ENCODE measurements at places on chromosomes 6 and 20.

DNA sequence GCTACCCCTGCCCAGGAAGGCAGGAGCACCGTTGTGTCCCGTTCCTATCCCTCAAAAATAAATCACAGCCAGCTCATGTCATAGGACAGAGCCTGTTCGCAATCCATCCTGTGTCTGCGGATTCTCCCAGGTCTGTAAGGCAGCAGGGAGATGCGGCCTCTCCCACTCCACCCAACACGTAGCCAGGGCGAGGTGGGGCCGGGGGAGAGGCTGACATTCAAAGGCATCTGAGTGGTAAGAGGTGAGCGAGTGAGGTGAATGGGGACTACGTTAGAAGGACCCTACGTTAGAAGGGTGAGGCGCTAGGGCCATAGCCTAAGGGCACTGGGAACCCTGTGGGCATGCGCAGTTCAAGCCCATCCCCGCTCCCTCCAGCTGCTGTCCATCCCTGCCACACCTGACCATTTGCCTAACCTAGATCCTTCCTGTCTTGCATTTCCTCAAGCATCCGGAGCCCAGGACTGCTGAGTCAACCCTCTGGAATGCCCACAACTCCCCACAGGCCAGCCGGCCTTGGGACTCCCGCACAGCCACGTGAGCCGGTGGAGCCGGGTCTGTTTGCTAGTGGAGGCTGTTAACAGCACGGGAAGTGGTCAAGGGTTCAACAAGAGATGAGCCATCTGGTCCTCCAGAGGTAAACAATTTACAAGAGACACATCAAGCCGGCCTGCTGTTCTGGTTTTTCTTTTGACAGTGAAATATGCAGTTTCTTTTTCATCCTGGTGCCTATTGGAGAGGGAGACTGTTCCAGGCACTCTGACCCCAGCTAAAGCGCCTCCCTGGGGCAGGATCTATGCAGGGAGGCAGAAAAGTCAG lies 45.9 kb downstream of the RIPOR3 start:
- peak; percentile 36 for DNase-seq

- DNase-seq: peak; percentile 67
Observed at GRCh38 chr6:6749702-6750491, 161.4 kb downstream of the LY86 start.

DNA sequence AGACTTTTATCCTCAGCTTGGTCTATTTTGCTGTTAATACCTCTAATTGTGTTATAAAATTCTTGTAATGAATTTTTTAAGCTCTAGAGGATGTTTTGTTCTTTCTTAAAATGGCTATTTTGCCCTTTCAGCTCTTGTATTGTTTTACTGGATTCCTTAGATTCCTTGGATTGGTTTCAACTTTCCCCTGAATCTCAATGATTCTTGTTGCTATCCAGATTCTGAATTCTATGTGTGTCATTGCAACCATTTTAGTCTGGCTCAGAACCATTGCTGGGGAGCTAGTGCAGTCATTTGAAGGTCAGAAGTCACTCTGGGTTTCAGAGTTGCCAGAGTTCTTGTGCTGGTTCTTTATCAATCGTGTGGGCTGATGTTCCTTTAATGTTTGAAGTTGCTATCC lies 37.1 kb downstream of the OTOR start:
- no peak for DNase-seq

- DNase-seq: no peak
Observed at GRCh38 chr6:150418827-150419594, 50.2 kb downstream of the IYD start.

- no peak for DNase-seq
Observed at GRCh38 chr20:34581341-34582184, 23.0 kb downstream of the MAP1LC3A start.

DNA sequence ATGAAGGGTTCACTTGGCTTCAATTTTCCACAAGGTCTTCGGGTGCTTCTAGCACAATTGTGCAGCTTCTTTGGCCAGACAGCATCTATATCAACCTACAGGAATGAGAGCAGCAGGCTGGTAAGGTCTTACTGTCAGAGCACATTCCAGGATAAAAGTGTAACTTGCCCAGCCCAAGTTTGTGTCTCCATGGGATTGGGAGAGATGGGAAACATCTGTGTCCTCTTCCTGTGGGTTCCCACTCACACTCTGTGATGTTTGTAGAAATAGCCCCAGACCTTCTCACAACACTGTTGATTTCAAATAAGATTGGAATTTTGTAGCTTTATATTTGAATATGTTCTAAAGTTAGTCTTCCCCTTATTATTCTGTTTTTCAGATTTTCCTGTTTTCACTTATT lies 83.4 kb upstream of the RGS17 start:
- DNase-seq: no peak

DNA sequence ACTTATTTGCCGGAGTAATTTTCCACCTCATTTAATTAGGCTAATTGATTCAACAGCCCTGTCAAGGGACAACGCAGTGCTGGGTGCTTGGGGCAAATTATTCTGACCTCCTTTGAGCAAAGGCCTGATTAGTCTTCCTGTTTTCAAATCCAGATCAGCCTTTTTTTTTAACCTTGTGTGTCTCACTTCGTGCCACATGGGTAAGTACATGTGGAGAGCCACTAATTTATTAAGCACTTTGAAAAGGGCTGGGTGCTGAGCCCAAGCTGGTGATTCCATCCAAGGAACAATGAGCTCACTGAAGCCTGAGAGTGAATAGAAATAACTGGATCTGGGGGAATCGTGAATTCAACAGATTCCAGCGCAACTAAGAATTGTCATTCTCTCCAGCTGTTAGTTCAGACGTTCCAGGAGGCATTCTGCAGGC lies 229.3 kb downstream of the CLIC5 start:
- DNase-seq: no peak

- DNase-seq: no peak
Observed at GRCh38 chr20:44264287-44264686, 17.2 kb downstream of the GDAP1L1 start.

- no peak for DNase-seq
Observed at GRCh38 chr6:38279963-38280588, 359.7 kb downstream of the BTBD9 start.

DNA sequence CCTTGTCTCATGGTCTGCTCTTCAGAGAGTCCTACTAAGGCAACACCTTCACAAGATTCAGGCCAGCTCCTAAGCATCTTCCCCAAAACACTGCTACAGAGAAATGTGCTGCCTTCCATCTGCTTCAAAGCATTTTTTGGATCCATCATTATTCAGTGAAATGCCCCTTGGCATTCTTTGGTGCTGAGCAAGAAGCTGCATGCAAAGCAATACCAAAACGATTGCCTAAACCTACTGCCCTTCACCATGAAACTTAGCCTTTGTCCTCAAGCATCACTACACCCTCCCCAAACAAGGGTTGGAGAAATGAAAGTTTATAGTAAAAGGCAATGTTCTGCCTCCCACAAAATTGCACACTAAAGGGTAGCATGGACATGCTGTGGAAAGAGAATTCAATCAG lies 93.5 kb downstream of the SNAP25 start:
- no peak for DNase-seq

DNA sequence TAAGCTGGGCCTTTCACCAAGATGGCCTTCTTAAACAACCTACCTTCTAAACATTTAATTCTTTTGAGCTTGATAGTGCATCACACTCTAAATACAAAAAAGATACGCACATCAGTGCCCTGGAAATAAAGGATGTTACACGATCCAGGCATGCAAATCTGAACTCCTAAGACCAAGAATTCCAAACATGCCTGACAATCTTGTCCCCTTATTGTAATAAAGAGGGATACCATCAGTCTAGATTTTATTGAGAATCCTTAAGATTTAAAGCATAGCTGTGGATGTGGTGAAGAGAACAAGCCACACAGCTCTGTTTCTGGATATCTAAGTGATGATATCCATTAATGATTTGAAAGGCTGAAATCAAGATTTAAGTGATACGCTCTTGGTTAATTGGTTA lies 13.0 kb downstream of the ZNF451 start:
- no peak for DNase-seq

- DNase-seq: no peak
Observed at GRCh38 chr6:113358063-113358583, 499.0 kb upstream of the MARCKS start.

DNA sequence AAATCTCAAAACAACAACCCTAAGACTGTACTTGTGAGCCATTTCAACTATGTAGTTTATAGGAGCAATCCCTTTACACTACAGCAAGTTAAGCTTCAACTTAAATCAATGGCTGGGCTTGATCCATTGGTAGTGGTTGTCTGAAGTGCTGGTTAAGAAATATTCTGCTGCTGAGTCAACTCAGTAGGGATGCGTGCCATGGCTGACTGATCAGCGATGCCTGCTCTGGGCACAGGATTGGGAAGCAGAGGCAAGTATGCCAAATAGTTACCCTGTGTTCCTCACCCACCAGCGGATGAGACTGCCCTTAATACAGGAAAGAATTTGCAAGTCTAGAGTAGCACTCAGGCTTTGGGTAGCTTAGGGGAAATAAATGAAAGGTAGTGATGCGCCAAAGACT lies 41.5 kb downstream of the GCM1 start:
- DNase-seq: no peak

DNA sequence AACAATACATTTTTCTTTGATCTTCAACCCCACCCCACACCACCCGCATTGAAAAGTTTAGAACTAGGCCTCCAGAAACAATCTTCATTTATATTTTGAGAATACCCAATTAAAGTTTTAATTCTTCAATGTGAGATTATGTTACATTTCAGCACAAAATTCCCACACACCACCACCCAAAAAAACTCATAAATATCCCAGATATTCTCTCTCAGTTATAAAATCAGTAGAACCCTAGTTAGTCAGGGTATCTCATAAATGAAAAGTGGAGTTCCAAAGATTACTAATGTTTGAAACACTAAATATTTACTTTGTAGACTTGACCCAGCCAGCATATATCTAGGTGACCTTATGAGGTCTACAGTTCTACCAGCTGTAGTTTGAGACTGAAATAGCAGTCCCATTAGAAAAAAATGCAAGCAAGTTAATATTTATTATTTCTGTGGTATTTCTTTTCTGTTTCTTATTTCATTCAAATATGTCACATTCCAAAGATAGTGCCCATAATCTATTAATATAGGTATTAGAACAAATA lies 371.0 kb downstream of the TENT5A start:
- DNase-seq: no peak

DNA sequence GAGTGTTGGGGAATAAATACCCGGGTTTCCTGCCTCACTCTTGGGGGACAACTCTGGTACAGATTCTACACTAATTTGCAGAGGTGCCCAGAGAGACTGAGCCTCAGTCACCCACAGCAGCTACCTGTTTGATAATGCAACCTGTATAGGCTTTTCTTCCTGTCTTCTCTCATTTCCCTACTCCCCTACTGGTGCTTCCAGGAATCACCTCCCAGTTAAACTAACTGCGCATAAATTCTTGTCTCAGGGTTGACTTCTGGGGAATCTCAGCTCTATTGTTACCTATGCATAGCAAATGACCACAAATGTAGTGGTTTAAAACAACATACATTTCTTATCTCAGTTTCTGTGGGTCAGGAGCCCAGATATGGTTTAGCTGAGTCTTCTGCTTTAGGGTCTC lies 11.3 kb downstream of the OCSTAMP start:
- DNase-seq: no peak

DNA sequence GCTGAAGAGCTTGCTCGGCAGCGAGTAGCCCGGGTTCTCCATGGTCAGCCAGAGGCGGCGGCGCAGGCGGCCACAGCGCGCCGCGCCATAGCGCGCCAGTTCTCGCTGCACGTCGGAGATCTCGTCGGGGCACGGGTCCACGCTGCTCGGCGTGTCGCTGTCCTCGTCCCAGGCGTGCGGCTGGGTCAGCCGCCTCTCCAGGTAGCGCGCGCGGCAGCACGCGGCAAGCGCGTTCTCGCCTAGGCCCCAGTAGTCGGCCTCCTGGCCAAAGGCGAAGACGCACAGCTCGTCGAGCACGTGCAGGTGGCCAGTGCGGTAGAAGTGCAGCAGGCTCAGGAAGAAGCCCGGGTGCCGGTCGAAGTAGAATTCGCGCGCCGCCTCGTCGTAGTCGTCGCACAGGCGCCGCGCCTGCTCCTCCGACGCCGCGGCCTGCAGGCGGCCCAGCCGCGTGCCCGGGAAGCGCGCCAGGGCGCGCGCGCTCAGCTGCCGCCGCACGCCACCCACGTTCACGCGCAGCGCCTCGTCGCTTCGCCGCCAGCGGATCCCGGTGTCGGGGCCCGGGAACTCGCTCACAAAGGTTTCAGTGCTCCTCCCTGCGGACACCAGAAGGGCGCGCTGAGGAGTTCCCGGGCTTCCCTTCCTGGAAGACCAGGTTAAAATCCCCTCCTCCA lies 2.7 kb downstream of the KCNS1 start:
- no peak for DNase-seq

GRCh38 chr20:48149902-48150301 lies 364.6 kb upstream of the SULF2 start:
- no peak for DNase-seq

GRCh38 chr6:15421945-15422733 lies 176.3 kb downstream of the JARID2 start:
- no peak for DNase-seq

- DNase-seq: no peak
Observed at GRCh38 chr20:57983082-57983481, 245.4 kb downstream of the ANKRD60 start.

DNA sequence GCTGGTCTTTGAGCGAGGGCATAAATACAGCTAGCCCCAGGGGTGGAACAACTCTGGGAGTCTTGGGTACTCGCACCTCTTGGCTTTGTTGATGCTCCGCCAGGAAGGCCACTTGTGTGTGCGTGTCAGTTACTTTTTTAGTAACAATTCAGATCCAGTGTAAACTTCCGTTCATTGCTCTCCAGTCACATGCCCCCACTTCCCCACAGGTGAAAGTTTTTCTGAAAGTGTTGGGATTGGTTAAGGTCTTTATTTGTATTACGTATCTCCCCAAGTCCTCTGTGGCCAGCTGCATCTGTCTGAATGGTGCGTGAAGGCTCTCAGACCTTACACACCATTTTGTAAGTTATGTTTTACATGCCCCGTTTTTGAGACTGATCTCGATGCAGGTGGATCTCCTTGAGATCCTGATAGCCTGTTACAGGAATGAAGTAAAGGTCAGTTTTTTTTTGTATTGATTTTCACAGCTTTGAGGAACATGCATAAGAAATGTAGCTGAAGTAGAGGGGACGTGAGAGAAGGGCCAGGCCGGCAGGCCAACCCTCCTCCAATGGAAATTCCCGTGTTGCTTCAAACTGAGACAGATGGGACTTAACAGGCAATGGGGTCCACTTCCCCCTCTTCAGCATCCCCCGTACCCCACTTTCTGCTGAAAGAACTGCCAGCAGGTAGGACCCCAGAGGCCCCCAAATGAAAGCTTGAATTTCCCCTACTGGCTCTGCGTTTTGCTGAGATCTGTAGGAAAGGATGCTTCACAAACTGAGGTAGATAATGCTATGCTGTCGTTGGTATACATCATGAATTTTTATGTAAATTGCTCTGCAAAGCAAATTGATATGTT lies 19.2 kb downstream of the IRF4 start:
- DNase-seq: no peak

DNA sequence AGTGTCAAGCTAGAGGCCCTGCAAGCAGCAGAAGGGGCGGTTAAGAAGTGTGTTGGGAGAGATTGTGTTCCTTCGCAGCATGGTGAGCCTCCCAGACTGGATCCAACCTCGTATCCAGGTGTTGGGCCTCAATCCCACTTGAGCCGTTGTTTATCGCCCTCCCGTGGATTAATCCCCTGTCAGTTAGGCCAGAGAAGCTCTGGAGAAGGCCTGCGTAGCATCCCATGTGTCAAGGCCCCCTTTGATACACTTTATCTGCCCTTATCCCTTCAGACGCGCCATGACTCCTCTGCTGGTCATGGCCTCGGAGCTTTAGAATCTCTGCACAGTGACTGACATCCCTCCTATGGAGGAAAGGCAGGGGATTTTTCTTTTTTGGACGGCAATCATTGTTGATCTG lies 181.0 kb downstream of the ZFP64 start:
- DNase-seq: no peak

GRCh38 chr6:135257631-135258405 lies 76.7 kb downstream of the MYB start:
- DNase-seq: no peak

All from SHP77 treated with DMSO at 0.1 percent for 48 hours (cell line).